Activated CD4-positive, alpha-beta T cell treated with anti-CD3 and anti-CD28 coated beads for 24 hours (primary cell): ENCODE measurements at places on chromosomes 7 and 10.

- DNase-seq, result no peak
Observed at GRCh38 chr7:90816511-90817142, 220.5 kb downstream of the CDK14 start.

- DNase-seq, result no peak
Observed at GRCh38 chr10:79084012-79084971, 15.5 kb downstream of the ZMIZ1 start.

DNA sequence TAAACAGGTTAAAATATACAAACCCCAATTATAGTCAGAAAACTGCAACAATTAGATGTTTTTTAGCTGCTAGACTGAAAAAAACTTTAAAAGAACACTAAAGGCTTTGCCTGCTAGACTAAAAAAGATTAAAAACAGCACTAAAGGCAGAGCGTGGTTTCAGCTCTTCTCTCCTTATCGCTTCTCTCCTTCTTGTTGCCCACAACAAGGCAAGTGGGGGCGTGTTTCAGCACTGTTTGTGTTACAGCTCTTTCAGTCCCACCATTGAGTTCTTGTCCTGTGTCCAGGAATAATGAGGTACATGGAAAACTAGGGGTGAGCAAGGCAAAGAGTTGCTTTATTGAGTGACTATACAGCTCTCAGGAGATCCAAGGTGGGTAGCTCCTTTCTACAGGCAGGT, 112.3 kb downstream of the HPSE2 start:
- no peak for DNase-seq

DNA sequence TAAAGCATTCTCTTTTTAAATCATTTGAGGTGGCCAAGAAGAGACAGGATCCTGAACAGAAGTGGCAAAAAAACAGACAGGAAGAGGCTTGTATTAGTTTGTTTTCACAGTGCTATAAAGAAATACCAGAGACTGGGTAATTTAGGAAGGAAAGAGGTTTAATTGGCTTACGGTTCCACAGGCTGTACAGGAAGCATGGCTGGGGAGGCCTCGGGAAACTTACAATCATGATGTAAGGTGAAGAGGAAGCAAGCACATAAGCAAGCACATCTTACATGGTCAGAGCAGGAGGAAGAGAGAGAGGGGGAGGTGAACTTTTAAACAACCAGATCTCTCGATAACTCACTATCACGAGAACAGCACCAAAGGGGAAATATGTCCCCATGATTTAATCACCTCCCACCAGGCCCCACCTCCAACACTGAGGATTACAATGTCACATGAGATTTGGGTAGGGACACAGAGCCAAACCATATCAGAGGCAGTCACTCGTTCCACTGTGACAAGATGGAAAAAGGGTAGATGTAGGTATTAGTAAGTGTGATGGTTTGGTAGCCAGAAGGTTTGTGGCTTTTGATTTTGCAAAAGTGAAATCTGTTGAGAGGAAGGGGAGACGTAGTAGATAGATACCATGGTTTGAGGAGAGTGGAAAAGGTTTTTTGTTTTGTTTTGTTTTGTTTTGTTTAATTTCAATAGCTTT, 5.1 kb downstream of the MSRB2 start:
- DNase-seq, result peak; percentile 4

GRCh38 chr10:85902051-85902450, 464.5 kb downstream of the GRID1 start:
- no peak for DNase-seq

DNA sequence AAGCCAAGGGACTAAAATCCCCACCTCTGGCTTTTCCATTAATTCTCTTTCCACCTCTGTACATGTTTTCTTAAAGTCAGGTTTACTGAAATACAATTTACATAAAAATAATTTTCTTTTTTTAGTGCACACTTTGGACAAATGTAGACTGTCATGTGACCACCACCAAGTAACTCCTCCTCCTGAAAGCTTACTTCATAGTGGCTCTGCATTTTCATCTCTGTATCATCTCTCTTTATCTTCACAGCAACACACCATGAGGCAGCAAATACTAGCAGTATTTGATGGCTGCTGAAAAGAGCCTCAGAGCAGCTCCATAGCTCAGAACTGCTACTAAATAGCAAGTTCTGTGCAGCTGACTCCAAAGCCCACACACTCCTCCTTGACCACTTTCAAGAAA, 17.3 kb downstream of the WDFY4 start:
- DNase-seq, result no peak

GRCh38 chr10:100688201-100688600, 57.2 kb upstream of the PAX2 start:
- no peak for DNase-seq

- no peak for DNase-seq
Observed at GRCh38 chr7:157411580-157411979, 74.8 kb downstream of the DNAJB6 start.
